ENCODE measurements at places on chromosomes 4 and X.

DNA sequence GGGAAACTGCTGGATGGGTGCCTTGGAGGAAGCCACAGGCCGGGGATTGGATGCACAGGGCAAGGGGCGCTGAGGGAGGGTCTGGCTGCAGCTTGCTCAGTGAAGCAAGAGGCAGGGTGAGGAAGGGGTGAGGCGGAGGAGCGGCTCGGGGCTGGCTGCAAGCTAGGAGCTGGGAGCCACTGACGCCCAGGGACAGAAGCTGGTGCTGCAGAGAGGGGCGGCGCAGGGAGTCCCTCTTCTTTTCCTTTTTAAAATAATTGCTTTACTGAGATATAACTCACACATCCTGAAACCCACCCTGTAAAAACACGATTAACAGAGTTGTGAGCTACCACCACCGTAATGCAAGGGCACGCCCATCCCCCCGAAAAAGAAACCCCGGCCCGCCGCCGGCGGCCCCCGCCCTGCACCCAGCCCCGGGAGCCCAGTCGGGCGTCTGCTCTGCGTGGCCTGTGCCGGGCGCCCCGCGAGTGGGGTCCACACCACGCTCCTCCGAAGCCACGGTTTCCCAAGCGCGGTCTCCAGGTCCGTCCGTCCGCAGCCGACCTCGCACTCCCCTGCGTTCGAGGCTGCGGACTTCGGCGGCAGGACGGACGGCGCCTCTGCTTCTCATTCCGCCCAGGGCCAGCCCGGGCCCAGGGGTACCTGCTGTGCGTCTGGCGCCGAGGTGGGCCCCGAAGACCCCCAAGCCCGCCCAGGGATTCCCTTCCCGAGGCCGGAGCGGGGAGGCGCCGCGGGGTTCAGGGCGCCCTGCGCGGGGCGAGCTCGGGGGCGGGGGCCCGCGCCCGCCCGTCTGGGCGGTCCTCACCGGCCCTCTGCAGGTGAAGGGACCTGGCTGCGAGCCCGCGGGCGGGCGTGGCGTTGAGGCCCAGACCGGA, 866 bp upstream of the UVSSA start:
- peak; percentile 51 for DNase-seq

- DNase-seq, result no peak
Observed at GRCh38 chr4:1616557-1616930, 67.6 kb downstream of the FAM53A start.

GRCh38 chrX:141142946-141143345, 34.0 kb downstream of the LDOC1 start:
- no peak for DNase-seq

- no peak for DNase-seq
Observed at GRCh38 chr4:5639556-5639955, 68.8 kb downstream of the EVC2 start.

- DNase-seq, result no peak
Observed at GRCh38 chrX:132180929-132181328, 38.3 kb downstream of the RAP2C start.

DNA sequence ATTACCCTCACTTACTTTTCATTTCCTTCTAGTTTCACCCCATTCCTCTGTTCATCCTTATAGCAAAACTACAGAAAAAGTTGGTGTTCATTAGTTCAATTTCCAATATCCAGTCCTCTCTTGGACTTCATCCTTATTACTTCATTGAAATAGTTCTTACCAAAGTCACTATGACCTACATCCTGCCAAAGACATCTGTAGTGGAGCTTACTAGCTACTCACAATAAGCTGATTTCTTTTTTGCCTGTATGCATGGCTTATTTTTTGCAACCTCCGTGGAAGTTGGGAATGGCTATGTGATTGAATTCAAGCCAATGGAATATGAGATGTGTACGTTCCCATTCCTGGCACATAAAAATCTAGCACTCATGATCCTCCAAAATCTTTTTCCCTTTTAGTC, 4.6 kb upstream of the CDKL2 start:
- no peak for DNase-seq

DNA sequence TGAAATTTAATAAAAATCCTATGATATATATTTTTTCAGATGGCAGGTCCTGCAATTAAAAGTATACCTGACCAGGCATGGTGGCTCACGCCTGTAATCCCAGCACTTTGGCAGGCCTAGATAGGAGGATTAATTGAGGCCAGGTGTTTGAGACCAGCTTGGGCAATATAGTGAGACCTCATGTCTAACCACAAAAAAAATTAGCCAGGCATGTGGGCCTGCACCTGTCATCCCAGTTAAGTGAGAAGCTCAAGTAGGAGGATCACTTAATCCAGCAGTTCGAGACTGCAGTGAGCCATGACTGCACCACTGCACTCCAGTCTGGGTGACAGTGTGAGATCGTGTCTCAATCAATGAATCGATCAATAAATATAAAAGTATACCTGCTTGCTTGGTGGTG, 2.5 kb downstream of the OCIAD2 start:
- no peak for DNase-seq

DNA sequence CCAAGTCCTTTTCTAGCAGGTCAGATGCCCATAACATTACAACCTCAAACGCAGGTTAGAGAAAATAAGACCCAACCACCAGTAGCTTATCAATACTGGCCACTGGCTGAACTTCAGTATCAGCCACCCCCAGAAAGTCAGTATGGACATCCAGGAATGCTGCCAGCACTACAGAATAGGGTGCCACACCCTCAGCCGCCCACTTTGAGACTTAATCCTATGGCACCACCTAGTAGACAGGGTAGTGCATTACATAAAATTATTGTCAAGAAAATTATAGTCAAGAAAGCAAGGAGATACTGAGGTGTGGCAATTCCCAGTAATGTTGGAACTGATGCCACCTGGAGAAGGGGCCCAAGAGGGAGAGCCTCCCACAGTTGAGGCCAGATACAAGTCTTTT, 19.9 kb upstream of the TRIM61 start:
- DNase-seq, result peak; percentile 27

DNA sequence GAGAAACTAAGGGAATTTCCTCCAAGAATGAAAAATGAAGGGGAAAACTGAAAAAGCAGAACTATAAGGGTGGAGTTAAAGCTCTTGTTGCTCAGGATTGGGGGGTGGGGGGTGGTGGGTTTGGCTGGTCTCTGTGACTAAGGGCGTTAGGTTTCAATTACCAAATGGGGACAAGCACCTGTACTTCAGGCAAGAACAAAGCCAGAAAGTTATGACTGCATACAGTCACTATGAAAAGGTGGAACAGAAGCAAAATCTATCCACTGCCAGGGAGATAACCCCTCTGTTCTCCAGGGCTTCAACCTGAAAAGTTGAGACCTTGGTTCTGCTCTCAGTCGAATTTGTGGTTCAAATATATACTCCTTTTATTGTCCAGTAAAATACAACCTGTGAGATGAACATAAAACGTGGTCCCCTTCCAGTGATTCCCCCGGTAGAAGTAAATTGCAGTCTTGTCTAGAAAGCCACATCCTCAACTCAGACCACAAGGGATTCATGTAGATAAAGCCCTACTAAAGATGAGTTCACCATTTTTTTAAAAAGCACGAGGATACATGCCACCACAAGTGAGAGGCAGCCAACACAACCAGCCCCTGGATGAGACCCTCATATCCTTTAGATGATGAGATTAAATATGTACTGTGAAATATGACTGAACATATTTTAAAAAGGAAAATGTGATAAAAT, 257.1 kb upstream of the RPS6KA3 start:
- DNase-seq, result no peak

DNA sequence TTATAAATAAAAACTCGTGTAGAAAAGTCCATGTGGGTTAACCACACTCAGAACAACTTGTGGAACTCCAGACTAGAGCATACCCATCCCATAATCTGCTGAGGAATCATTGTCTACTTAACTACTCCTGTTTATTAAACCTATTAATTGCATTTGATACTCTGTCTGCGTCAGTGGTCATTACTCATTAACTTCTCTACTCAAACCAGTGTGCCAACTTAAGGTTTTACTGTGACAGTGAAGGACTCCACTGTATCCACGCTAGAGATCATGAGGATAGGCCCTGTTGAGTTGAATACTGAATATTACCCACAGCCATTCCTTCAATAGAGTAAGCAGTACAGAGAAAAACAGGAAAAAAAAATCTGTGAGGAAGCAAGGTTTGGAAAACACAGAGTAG, 17.3 kb downstream of the HPGD start:
- DNase-seq, result no peak

- DNase-seq, result no peak
Observed at GRCh38 chr4:153087671-153088194, 116.5 kb upstream of the TRIM2 start.

DNA sequence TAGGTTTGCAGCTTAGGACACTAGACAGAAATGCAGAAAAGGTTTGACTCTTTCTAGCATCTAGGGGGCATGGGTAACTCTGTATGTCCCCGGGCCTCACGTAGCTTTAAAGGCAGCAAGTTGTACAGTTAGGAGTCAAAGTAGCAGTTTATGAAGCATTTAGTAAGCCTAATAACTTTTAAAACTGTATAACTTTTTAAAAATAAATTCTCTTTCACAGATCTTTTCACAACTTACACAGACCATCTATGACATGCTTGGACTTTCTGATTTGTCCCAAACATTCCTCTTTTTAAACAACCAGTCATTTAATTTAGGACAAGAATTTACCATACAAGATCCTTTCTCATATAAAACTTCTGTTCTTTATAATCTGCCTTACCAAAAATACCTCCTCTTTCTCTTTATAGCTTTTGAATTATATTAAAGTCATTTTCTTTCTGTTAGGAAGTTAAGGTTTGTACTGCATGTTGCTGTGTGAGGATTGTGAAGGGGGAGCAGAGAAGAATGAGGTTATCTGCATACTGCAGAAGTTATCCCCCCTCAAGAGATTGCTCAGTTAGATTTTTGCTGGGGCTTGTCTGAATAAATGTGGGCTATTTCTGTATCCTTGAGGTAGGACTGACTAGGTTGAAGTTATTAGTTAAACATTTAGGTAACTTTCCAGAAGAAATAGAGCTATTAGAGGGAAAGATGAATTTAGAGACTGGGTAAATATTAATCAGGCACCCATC, 94.3 kb downstream of the CPE start:
- DNase-seq, result no peak

- DNase-seq, result no peak
Observed at GRCh38 chr4:1297023-1297395, 7.3 kb downstream of the MAEA start.

DNA sequence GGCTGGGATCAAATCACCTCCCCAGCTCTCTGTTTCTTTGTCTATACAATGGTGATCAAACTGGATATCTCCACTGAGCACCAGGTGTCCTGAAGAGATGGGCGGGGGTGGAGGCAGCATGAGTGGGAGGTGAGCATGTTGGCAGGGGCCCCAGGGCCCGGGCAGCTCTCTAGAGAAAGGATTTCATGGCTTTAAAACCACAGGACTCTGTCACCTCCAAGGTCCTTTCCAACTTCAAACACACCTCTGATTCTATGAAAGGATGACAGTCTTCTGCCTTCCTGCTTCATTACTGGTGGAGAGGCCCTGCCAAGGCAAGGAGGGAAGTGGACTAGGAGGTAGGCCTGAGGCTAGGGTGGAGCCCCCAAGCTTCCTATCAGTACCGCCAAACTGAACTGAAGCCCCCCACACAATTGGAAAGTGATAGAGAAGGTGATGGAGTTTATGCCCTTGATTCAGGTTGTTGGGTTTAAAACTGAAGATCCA, 38.6 kb downstream of the TRIM2 start:
- no peak for DNase-seq

DNA sequence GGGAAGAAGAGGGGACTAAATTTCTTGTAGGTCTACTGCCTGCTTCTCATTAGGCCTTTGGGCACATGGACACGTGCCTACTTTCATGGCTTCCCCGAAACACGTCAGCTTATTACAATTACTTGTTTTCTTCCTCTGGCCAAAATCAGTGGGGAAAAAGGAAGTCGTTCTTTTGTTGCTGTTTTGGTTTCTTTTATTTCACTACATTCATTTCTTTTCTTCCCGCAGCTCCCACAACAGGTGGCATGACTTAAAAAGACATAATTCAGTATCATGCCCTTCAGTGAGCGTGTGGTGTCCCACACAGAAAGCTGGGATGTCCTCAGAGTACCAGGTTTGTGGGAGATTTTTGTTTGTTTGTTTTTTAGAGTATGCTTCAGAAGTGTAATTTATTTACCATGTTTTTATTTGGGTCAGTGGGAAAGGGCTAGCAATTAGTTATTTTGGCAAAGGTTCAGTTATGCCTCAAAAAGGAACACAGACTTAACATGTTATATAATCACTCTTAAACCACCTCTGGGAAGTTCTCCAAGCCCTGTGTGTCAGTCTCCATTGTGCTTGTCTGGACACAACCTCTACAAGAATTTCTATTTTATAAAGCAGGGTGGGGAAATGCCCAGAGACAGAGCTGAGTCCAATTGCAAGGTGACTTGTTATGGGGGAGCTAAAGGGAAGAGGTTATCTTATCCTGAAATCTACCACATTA, 44.2 kb upstream of the SPRY1 start:
- DNase-seq, result no peak

DNA sequence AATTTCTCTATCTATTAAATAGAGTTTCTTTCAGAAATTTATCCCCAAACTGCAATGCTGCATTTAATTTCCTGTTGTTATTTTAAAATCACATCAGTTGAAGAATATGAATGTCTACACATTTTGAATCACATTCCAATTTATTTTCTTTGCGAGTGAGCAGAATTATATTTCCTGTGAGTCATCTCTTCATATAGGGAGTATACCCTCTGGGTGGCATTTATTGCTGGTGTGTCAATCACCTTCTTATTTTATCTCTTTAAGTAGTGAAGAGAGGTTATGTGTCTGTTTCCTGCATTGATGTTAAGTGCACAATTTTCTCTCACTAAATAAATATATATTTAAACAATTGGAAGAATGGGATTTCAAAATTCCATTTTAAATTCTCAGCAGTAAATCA, 511.0 kb upstream of the ATOH1 start:
- no peak for DNase-seq

DNA sequence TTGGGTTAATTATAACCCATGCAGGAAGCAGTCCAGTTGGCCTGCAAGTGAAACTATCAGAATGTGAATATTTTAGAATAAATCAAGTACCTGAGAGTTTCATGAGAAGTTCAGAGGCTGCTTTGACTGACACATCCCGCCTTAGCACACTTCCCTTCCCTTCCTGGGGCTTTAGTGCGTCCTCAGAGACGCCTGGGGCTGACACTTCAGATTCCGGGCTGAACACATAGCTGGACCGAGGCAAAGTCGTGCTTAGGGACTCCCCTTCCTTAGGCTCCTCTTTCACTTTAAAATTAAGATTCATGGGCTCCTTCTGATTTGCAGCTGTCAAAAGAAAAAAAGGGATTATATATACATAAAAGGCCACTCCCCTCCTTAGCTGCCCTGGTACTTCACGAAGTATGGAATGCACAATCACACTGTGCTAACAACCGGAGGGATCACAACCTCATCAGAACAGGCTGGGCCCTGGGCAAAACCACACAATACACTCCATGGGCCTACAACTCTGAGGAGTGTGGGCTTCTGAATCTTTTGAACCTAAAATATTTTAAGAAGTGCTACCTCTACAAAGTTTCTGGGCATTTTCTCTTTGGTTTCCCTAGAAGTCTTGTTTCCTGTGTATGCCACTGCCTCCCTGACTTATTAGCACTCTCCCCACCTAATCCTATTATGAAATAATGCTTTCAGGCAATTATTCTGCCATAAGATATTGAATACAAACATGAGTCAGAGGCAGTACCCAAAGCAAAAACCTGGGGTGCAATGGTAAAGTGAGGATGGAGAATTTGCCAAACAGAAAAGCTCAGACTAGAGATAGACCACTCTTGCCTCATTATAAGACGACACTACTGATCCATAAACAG, 68.2 kb downstream of the ZNF827 start:
- DNase-seq, result no peak

- no peak for DNase-seq
Observed at GRCh38 chr4:123526511-123526910, 129.9 kb downstream of the SPRY1 start.

Data from HTR-8/SVneo (cell line).